ENCODE measurements at places on chromosomes 16 and 17.

DNA sequence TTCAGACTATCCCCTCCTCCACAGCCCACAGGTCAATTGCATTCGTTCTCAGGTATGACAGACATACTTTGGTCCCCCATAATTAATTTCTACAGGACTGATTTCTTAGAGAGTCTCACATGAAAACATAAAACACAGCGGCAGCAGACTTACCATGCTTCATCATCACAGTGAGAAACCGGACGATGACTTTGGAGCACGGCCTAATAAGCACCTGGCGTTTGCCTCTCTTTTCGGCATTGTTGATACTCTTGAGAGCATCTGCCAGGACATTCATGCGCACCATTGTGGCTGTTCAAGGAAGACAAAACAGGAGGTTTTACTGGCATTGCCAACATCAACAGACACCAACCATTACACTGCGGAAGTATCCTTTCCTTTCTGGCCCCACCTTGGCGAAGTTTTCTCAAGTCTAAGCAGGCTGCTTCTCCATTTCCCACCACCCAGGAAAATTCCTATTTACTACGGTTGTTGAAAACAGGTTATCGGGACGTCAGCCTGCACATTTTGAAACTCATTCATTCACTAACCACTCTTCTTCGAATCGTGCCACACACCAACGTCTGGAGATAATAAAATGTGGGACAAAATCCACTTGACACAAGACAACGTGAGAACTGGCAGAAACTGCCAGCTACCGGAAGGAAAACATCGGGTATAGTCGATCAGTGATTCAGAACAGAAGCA, 1.2 kb downstream of the RPS15A start:
- no peak for DNase-seq

- DNase-seq, result no peak
Measured at GRCh38 chr17:19943026-19943425, 34.6 kb downstream of the AKAP10 start.

DNA sequence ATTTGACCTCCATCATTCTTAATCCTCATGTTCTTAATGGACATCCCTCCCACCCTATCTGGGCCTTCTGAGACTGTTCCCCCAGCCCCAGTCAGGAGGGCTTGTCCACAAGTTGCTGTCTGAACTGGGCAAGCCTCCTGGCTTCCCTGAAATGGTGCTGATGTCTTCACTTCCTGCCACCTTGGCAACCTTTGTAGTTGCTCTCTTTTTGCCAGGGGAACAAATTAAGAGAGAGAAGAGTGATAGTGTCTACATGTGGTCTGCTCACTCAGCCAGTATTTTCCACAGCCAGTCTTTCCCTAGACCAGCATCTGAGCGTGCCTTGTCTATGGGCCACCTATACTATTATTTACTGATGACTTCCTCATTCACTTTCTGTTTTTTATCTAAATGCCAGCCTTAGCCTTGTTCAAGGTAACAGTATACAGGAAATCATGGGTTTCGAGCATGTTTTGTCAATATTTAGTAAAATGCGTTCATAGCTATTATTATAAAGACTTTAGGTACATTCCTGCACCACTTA, 710.1 kb downstream of the MAF start:
- DNase-seq, result no peak

GRCh38 chr16:87461466-87461991, 31.3 kb downstream of the ZCCHC14 start:
- DNase-seq, result peak; percentile 87

- DNase-seq, result no peak
Measured at GRCh38 chr16:21053590-21053989, 97.1 kb downstream of the DNAH3 start.

DNA sequence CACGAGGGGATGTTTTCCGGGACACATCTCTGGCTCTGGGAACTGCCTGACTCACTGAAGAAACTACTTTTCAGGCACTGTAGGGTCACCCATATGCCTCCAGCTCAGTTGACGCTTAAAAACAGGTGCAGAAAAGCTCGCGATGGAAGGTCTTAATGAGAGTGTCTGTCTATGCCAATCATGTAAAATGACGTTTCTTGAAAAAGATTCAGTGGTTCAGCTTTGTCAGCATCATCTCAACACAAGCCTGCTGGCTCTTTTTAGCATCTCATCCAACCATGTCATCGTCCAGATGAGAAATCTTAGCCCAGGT, 27.5 kb downstream of the OR1D5 start:
- no peak for DNase-seq

DNA sequence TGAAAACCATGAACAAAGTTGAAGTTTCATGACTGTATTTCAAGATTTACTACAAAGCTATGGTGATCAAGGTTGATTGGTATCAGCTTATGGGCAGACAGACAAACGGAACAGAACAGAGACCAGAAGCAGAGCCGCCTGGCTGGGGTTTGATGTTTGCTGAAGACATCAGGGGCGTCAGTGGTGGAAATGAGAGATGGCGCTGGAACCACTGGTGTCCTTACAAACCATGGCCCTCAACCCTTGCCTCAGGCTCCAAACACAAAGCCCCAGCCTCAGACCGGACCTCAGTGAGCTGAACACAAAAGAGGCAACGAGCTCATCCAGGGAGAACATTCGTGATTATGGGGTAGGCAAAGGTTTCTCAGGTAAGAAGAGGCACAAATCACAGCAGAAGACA, 113.0 kb upstream of the METRNL start:
- no peak for DNase-seq

- DNase-seq, result no peak
Measured at GRCh38 chr17:29252101-29252791, 5.6 kb downstream of the CRYBA1 start.

GRCh38 chr16:29314292-29314934, 92.1 kb downstream of the NPIPB11 start:
- DNase-seq, result no peak

Measured in NCI-H2107 (cell line).